ENCODE measurements at places on chromosomes 12 and 14.

GRCh38 chr12:112905451-112906089, 1.2 kb upstream of the OAS1 start:
- no peak for DNase-seq

DNA sequence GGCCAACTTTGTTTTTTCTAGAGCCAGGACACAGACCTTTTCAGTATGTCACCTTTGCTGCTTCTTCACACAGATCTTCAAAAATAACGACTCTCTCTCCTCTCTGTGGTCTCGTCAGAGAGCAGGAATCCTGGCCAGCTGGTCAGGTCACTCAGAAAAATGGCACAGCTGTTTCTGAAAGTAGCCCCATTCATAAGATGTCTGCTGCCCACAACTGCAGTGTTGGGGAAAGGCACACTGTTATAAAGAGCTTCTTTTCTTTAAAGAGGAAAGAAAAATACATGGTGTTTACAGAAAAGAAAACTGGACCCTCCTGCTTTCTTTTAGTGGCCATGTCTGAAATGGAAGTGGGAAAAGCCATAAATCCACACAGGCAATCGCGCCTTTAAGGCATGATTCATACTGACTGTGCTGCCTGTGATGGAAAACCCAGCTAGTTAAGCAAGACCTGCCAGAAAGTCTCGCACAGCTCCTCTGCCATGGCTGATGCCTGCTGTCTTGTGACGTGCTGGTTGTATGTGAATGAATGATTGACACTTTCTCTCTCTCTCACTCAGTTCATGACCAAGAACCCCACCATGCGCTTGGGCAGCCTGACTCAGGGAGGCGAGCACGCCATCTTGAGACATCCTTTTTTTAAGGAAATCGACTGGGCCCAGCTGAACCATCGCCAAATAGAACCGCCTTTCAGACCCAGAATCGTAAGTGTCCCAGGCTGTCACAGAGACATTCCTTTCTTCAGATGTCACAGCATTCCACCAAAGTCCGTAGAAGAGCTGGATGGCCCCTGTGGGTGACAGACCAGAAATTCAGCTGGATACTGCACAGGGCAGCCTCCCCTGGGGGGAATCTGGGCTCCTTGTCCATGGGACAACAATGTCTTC, 147.9 kb upstream of the HIF1A start:
- DNase-seq, result no peak

DNA sequence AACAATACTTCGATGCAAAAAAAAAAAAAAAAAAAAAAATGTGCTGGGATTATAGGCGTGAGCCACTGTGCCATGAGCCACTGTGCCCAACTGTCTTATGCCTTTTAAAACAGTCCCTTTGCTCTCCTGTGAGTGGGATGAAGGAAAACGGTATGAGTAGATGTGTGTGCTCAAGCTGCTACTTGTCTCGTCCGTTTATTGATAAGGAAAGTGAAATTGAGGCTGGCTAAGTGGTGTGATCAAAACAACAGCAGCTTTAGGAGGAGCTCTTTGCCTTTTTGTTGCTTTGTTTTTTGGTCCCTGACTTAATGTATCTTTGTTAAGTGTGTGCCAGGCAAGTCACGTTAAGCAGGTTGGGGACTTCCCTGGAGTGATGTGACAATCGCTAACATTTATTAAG, 275.9 kb downstream of the TMEM132C start:
- DNase-seq, result no peak

GRCh38 chr14:36423430-36423829, 96.6 kb downstream of the NKX2-1 start:
- no peak for DNase-seq

GRCh38 chr12:50538182-50538581, 33.4 kb downstream of the DIP2B start:
- no peak for DNase-seq

DNA sequence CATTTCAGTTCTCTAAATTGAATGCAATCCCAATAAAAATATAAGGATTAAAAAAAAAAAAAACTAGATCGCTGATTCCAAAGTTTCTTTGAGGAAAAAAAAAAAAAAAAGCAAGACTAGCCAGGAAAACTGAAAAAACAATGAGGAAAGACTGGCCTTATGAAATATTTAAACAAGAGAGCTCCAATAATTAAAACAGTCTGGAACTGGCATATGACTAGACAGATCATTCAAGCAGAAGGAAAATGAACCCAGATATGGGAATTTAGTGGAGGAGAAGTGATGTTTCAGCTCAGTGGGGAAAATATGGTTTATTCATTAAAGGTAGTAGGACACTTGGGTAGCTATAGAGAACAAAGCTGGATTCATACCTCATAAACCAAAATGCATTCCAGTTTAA, 42.0 kb upstream of the TBC1D15 start:
- no peak for DNase-seq

- no peak for DNase-seq
These were observed at the start of gene PRICKLE1 for GRCh38 chr12:42589465-42590329. PRICKLE1 (minus strand) TSS chr12:42589746; CDS start chr12:42472516, 117,230 bp downstream.

- no peak for DNase-seq
These were observed 353.1 kb downstream of the TMEM121 start for GRCh38 chr14:105879503-105879866.

DNA sequence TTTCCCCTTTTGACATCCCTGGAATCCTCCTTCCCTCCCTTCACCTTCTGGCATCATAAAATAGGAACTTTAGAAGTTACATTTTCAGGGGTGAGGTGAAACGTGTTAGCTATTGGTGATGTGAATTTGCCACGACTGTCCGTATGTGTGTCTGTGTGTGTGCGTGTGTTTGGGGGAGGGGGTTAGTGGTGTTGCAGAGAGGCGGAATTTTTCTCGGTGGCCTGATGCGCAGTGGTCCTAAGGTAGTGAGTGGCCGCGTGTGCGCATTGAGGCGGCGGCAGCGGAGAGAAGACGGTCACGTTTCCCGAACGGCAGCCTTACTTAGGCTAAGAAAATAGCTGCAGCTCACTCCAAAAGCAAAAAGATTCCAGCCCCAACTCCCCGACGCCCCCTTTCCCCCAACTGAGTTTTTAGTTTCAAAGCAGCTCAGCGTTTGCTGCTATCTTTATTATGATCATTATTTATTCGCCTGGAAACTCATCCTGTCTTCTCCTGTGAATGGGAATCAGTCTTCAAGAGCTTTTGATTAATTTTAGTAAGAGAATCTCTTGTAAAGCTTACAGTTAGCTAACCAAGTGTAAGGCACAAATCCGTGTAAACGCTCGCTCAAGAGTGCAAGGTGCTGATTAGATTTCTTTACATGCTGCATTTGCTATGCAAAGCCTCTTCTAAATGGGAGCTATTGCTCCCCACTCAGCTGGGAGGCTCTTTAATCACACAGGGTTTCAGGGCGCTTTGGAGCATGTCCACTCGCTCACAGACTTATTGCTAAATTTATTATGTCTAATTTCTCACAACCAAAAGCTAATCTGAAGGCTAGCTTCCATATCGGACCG, 4.7 kb downstream of the FLRT2 start:
- DNase-seq, result no peak

DNA sequence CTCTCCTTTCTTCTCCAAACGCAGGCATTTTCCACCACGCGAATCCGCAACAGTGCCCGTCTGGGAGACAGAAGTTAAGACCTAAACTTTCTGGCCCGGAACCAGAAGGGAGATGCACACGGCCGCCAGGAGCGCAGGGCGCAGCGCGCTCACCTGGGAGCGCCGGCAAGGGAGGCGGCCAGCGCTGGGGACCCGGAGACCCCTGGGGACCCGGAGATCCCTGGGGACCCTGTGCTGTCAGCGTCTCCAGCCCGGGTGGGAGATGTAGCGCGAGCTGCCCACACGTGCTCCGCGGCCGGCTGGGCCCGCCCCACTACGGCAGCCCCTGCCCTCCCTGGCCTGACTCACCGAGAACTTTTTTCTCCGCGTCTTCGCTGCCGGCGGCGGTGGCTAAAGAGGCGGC, 620 bp downstream of the YBX3 start:
- peak; percentile 0 for DNase-seq

DNA sequence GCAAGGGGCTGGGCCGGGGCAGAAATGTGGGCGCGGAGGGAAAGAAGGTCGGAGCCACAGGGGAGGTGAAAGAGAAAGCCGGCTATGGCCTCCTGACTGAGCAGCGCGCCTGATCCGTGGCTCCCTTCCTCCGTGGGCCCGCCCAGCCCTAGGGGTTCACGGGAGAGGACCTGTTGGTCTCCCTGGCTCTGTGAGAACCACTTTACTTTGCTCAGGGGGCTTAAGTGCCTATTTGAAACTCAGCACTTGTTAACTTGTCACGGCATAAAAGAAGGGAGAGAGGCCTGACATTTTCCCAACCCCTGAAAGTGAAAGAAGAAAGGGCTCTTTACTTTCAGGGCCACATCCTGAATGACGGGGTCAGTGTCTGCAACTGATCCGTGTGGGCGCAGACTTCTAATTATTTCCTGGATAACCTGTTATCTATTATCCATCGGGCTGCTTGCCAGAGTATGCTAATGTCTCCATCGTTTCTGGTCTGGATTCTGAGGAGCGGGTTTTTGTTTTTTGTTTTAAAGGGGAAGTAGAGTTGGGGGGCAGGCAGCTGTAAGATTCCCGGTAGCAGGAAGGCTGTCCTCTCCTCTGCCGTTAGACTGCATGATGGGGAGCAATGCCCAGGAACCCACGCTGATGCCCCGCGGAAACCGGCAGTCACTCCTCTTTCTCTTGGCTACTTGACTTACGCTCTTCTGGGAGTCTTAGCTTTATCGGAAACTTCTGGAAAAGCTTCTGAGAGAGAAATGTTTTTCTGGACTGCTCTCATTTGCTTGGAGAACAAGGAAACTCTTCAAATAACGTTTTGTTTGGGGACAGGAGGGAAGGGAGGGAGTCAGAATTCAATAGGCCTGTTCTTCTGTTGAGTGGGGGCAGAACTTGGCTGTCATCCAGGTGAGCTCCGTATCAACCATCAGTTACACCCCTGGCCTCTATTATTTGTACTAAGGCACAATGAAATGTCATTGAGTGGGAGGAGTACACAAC, 127.7 kb upstream of the MAX start:
- no peak for DNase-seq

- DNase-seq, result no peak
These were observed 5.1 kb upstream of the SMOC1 start for GRCh38 chr14:69873877-69874780.

DNA sequence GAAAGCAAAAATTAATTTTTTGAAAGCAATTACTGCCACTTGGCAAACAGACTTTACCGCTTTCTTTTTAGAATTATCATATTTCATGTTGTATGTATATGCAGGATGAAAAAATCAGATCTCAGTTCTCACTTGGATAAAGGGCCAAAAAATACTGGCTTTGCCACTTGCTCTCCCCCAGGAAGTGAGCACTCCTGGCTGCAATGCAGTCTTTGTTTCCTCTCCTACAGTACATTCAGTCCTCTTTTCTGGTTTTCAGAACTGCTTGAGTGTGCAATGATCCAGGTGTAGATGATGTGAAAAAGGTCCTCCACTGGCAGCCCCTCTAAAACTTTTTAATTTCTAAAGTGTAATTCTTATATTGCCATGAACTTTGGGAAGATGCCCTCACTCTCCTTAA, 183.4 kb downstream of the SLC25A21 start:
- DNase-seq, result no peak

GRCh38 chr12:127262615-127263014, 1004.4 kb upstream of the TMEM132C start:
- DNase-seq, result no peak

GRCh38 chr12:45279931-45280830, 64.3 kb downstream of the ANO6 start:
- no peak for DNase-seq

DNA sequence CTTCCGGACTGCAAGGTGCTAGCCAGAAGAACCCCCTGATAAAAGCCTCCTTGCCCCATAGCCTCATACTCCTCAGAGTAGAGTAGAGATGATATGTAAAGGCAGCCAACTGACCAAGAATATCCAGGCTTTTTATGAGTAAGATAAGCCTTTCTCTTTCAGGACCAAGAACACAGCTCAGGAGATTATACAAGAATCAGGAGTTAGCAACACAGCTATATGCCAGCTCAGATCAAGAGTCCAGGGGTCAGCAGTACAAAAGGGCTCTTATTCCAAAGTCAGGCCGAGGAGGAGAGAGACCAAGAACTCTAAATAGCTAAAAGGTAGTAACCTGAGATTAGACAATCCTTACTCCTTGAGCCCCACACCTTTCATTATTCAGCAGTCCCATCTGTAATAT, 135.3 kb downstream of the BTG1 start:
- DNase-seq, result no peak

- DNase-seq, result no peak
These were observed 992 bp downstream of the CPSF2 start for GRCh38 chr14:92122761-92123160.

DNA sequence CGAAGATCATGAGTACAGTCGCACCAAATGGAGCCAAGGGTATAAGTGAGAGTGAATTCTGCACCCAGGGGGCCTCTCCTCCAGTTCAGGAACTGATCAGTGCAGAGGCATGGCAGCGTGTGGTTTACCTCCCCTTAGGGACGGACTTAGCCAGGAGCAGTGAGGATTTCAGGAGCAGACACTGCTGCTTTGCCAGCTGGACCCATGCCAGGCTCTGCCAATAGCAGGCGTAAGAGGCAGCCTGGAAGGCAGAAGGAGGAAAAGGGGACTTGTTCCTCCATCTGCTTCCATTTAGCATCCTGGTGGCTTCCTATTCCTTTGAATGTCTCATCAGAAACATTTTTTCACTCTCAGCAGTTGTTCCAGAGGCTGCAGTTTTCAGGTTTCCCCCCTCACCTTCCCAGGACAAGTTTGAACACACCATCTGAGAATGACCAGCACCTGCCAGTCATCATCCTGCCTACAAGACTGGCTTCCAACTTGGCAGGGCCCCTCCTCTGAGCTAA, 137.0 kb upstream of the LMNTD1 start:
- no peak for DNase-seq

- no peak for DNase-seq
These were observed 16.5 kb upstream of the OR6J1 start for GRCh38 chr14:22660654-22661053.

DNA sequence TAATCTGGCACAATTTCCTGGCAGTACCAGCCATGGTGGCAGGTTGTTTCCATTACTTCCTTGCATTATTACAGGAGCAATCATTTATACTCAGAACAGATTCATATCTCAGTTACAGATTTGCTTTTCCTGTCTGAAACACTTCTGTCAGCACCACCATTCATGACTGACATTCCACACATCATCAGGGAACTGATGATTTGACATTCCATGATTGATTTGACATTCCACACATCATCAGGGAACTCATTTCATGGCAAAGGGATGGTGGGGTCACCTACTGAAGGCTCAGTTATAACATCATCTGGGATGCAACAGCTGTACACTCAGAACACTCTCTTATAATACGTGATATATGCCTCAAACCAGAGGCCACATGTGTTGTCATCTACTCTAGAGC, 30.9 kb upstream of the RERGL start:
- no peak for DNase-seq

DNA sequence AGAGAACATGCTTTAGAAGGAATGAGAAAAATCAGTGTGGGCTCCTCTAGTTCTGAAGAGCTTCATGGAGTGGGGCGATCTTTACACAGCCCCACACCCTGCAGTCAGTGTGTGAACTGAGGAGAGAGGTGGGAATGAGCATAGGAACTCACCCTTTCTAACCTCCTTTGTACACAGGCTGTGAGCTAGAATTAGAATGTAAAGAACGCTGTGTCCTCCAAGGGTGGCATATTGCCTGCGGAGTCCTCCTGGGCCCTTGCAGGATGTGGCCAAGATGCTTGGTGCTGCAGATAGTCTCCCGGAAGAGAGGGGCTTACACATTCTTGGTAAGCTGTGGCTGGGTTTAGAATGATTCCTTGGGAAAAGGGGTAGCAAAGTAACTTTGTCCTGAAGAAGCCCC, 43.9 kb downstream of the NINJ2 start:
- DNase-seq, result no peak
